Activated CD4-positive, alpha-beta T cell treated with anti-CD3 and anti-CD28 coated beads, Interleukin-2, amount 10 ng/mL, durations not matched to agents 7 days and 5 days (primary cell): ENCODE measurements at places on chromosomes 12 and 14. TPM values are rescaled to one million over a fixed set of nuclear protein-coding genes. Genes with fewer than 3 reads are reported as not detected.

GRCh38 chr14:74457565-74457895, 31.5 kb upstream of the SYNDIG1L start:
- no peak for DNase-seq

GRCh38 chr12:95371571-95371970, 102.4 kb upstream of the METAP2 start:
- no peak for DNase-seq

DNA sequence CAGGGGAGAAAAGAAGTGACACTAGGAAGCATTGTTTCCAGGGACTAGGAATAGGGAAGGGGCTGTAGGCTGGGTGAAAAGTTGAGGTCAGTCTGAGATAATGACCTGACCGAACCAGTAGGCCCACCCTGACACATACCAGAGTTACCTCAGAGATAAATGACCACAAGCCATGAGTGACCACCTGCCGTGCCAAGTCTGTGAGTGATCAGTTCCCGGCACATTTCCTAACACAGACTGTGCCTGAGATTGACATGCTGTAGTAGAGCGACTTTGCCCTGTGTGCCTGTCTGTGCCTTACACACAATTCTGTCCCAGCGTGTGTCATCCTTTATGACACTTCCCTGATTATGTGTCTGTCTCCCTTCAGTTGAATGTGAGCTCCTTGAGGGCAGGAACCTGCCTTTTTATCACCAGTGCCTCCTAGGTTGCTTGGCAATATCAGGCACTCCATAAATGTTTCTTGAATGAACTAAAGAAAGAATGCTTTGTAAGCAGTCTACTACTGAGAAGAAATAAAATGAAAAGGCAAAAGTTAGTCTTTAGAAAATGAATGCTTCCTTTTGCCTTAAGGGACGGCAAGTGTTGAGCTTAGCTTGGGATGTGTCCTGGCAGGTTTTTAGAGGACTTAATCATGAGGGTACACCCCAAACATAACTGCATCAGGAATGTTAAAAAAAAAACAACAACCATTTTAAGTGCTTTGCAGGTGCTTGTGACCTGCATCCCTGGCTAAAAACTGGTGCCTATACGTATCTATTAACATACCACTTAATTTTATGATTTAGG, 9.6 kb upstream of the SSPN start:
- no peak for DNase-seq

GRCh38 chr14:104950021-104950420, 25.3 kb downstream of the PLD4 start:
- no peak for DNase-seq

Gene DTX1
- 0.15 TPM for total RNA-seq

Gene NPFF
- not detected for total RNA-seq

- peak; percentile 16 for DNase-seq
Measured at GRCh38 chr12:66352197-66352596, 49.9 kb downstream of the HELB start.

DNA sequence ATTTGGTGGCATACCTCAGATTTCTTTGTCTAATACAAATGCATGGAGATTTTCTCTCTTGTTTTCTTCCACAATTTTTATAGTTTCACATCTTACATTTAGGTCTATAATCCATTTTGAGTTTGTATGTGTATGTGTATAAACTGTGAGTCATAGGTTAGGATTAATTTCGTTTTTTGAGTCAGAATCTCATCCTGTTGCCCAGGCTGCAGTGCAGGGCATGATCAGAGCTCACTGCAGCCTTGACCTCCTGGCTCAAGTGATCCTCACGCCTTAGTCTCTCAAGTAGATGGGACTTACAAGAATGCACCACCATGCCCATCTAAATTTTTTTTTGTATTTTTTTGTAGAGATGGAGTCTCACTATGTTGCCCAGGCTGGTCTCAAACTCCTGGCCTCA, 71.6 kb downstream of the OTOGL start:
- no peak for DNase-seq

GRCh38 chr12:100414739-100415138, 57.9 kb downstream of the SLC17A8 start:
- DNase-seq: no peak
